Activated T-cell treated with anti-CD3 and anti-CD28 coated beads, Interleukin-2, amount 50 U/mL, for 4 hours (primary cell): ENCODE measurements at places on chromosomes 2 and 18. TPM values are rescaled to one million over a fixed set of nuclear protein-coding genes. Genes with fewer than 3 reads are reported as not detected.

The SLC5A7 gene
- not detected for total RNA-seq

The ALK gene
- total RNA-seq = not detected

The RTTN gene
- 15.2 TPM for total RNA-seq

The CTNNA2 gene
- total RNA-seq = not detected

The SERPINB5 gene
- total RNA-seq = not detected

The MYO3B gene
- 0.08 TPM for total RNA-seq

The NLRC4 gene
- total RNA-seq = not detected

The ASNSD1 gene
- total RNA-seq = 70.2 TPM

The LYG1 gene
- total RNA-seq = 0.47 TPM

The DCDC2C gene
- total RNA-seq = not detected

The SCTR gene
- not detected for total RNA-seq

The IL1B gene
- 1.6 TPM for total RNA-seq

The SLC4A3 gene
- 0.05 TPM for total RNA-seq

The TMEM37 gene
- 0.11 TPM for total RNA-seq

The OSR1 gene
- total RNA-seq = not detected

The COX5B gene
- total RNA-seq = 216 TPM

The CSRNP3 gene
- not detected for total RNA-seq

The PSMA8 gene
- total RNA-seq = 2.1 TPM

The SOWAHC gene
- total RNA-seq = 0.46 TPM

The ATP6V1B1 gene
- total RNA-seq = not detected

The LCT gene
- total RNA-seq = 0.10 TPM

The ANKRD30BL gene
- total RNA-seq = not detected

The KLHL14 gene
- not detected for total RNA-seq

The ABCG8 gene
- total RNA-seq = not detected

The RNU2-63P gene
- 27.8 TPM for total RNA-seq

The SLC30A3 gene
- total RNA-seq = 0.15 TPM

The BIN1 gene
- 34.6 TPM for total RNA-seq

The CYRIA gene
- 1.8 TPM for total RNA-seq

The ANKRD23 gene
- 6.3 TPM for total RNA-seq

The SLC40A1 gene
- total RNA-seq = 2.4 TPM

The EIPR1 gene
- 36.3 TPM for total RNA-seq

The EFHD1 gene
- total RNA-seq = 0.35 TPM

The CNGA3 gene
- total RNA-seq = not detected

The RAX gene
- total RNA-seq = not detected

The FOXI3 gene
- total RNA-seq = not detected

The DSC2 gene
- total RNA-seq = 0.11 TPM

The POTEI gene
- not detected for total RNA-seq

The CHRNG gene
- total RNA-seq = not detected

The LMAN2L gene
- total RNA-seq = 8.6 TPM
